ENCODE measurements at places on chromosomes 4 and X.

GRCh38 chr4:86927843-86928395 lies 6.9 kb upstream of the AFF1 start:
- DNase-seq, result no peak

DNA sequence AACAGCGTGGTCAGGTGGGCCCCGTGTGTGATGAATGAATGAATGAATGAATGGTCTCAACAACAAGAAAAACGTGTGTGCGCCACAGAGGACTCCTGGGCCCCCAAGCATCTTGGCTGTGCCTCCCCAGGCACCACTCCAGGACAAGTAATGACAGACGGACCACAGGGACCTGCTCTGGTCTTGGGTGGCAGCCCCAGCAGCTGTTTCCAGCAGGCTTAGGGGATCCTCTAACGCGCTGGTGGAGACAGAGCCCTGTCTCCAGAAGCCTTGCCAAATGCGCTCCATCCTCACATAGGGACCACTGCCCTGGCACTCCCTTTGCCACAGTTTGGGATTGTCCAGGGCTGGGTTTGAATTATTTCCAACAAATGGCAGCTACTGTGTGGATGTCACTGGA lies 39.1 kb downstream of the PSAPL1 start:
- no peak for DNase-seq

DNA sequence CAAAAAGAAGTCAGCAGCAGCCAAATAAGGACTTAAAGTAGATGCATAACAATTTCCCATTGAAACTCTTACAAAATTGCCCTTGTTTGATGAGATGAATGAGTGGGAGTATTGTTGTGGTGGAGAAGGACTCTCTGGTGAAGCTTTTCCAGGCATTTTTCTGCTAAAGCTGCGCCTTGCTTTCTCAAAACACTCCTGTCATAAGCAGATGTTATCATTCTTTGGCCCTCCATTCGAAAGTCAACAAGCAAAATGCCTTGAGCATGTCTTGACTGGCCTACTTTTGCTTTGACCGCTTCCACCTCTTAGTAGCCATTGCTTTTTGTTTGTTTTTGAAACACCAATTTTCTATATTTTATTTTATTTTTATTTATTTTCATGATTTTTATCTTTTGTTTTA lies 340.9 kb upstream of the FGF13 start:
- DNase-seq, result no peak

GRCh38 chr4:148120216-148120615 lies 322.0 kb downstream of the NR3C2 start:
- no peak for DNase-seq

- no peak for DNase-seq
Measured at GRCh38 chr4:69823048-69823447, 36.9 kb downstream of the SULT1E1 start.

DNA sequence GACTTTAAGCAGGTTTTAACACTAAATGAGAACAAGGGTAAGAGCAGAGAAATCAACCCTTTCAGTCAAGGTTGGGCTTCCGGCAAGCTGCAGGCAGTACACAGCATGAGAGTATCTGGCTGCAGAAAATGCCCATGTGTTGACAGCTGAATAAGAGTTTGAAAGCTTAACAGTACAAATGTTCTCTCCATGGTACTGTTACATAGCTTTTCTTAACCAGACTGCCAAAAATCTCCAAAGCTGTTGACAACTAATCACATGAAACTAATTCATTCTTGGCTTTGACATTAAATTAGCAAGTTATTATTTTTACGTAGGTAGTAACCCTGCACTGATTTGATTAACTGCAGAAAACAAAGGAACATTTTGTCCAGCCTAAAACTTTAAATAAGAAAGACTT lies 153.5 kb downstream of the SLC10A7 start:
- DNase-seq, result no peak

DNA sequence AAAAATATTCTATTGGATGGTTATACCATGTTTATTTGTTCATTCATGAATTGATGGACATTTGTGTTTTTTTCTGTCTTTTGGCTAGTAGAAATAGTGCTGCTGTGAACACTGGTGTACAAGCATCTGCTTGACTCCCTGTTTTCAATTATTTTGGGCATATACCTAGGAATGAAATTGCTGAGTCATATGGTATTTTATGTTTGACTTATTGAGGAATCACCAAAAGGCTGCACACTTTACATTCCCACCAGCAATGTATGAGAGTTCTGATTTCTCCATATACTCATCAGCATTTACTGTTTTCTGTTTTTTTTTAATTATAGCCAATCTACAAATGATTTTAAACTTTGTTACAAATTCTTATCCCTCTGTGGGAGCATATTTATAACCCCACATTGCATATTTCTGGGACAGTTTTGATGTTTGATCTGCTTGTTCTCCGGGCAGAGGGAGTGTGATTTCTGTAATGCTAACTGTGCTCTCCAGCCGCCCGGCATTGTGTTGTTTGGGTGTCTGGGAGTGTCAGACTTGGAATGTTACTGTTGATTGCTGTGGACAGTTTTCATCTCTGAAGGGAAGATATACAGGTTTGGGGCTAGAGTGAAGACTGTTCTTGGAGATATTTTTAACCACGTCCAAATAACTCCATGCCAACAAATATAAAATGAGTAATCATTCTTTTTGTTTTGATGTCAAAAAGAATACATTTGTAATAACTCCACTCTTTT lies 60.5 kb upstream of the PGRMC2 start:
- DNase-seq, result no peak

GRCh38 chr4:164087733-164088132 lies 593.2 kb downstream of the TMA16 start:
- DNase-seq, result no peak

- no peak for DNase-seq
Measured at GRCh38 chr4:129334136-129334535, 238.2 kb downstream of the C4orf33 start.

- no peak for DNase-seq
Measured at GRCh38 chr4:8593264-8594096, 915 bp downstream of the CPZ start.

DNA sequence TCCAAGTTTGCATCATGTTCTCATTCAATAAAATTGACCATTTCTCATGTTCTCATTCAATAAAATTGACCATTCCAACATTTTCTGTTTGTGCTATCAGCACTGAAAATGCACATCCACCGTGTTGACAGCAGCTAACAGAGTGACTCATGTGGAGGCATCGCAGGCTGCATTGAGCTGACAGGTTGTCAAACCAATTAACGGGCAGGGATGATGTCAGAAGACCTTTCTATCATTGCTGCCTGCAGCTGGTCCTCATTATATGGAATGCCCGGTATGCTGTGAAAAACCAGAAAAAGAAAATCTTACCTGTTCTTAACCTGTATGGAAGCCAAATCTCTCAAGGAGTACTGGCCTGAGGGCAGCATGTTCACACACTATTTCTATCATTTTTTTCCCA lies 202.0 kb downstream of the SMIM20 start:
- DNase-seq, result peak; percentile 45

GRCh38 chr4:73438582-73439215 lies 2.7 kb downstream of the AFP start:
- no peak for DNase-seq

DNA sequence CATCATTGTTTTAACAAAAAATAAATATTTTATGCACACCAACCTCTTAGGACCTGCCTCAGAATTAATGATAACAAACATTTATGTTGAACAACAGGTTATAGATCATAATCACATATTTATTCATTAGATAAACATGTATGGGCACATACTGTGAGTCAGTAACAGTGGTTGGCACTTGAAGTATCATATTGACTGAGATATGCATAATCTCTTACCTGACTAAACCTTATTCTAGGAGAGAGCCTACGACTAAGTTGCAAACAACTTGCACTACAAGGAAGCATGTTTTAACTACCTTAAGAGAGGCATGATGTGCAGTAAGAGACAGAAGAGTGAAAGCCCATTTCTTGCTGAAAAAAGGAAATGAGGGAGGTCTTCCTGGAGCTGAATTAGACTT lies 6.5 kb upstream of the DACH2 start:
- no peak for DNase-seq

GRCh38 chr4:83569429-83569828 lies 33.5 kb downstream of the GPAT3 start:
- no peak for DNase-seq

- DNase-seq, result no peak
Measured at GRCh38 chr4:24876431-24876830, 36.4 kb downstream of the CCDC149 start.

DNA sequence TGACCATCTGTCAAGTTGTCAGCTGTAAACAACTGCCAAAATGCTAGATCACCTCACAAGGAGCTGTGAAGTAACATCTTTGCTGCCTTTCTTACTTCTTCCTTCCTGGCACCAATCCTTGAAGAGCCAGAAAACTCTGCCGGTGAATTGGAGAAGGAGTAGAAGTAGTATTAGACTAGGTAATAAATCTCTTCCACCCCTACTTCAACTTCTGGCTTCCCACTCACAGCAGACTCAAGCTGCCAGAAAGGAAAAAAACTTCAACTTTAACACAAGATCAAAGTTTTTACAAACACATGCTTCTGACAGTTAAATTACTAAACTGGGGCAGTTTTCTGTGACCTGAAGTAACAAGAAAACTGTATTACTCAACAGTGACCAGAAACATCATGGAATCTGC lies 164.7 kb upstream of the SLC7A11 start:
- no peak for DNase-seq

DNA sequence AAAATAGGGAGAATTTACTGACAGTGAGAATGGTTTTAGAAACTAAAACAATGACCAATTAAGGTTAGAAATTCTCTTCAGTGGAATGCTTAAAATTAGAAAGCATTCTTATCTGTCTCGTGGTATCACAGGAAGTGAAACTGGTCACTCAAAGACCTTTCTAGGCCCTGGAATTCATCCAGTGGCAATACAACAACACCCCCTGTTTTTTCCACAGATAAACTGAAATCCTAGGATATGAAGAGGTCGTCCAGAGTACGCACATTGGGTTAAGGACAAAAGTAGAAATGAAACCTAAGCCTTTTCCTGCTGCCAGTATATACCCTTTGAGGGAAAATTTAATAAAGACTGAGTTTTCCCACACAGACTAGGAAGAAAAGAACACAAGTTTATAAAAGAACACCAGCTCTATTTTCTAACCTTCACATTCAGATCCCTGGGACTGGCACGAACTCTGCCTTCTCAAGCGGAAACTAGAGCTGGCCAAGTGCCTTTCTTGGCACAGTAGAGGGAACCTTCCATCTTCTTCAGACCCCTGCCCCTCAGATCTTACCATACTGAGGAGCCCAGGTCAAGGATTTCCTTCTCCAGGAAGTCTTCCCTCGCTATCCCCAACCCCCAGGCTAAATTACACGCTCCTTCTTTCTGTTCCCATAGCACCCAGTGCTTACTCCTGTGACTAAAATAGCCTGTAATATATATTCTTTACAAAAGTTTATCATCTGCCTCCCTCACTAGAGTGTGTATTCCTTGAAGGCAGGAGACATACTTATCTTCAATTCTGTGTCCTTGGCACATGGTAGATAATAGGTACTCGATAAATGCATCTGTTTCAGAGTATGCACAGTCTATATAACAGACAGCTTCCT lies 16.9 kb downstream of the LHFPL1 start:
- DNase-seq, result no peak

DNA sequence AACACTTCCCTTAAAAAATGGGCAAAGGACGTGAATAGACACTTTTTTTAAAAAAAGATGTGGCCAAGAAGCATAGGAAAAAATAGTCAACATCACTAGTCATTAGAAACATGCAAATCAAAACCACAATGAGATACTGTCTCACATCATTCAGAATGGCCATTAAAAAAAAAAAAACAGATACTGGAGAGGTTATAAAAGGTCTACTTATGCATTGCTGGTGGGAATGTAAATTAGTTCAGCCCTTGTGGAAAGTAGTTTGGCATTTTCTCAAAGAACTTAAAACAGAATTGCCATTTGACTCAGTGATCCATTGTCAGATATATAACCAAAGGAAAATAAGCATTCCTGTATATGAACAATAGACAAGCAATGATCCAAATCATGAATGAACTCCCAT lies 352.8 kb upstream of the EPHA5 start:
- DNase-seq, result no peak

DNA sequence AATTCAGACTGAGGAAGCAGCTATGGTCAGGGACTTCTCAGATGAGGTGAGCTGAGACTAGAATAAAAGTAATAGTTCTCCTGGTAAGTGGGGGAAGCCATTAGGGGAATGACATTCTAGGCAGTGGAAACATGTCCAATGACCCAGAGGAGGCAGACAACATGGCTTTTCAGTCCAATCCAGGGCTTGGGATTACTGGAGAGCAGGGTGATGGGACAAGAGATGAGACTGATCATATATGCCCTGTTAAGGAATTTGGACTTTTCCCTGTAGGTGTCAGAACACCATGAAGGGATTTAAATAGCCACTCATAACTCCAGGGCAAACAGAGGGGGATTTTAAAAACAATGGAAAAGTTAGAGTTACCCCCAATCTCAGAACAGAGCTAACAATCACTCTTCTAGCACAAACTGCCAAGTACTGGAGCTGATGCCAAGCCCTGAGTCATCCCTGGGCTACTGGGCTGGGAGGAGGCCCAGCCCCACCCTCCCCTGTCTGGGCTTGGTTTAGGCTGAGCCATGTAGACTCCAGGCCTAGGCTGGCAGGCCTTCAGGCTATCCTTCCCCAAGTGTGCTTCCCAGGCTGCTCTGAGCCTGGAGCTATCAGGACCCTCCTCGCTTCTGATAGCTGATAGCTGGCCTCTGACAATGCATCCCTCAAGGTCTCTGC lies 22.7 kb upstream of the MSN start:
- DNase-seq, result no peak

DNA sequence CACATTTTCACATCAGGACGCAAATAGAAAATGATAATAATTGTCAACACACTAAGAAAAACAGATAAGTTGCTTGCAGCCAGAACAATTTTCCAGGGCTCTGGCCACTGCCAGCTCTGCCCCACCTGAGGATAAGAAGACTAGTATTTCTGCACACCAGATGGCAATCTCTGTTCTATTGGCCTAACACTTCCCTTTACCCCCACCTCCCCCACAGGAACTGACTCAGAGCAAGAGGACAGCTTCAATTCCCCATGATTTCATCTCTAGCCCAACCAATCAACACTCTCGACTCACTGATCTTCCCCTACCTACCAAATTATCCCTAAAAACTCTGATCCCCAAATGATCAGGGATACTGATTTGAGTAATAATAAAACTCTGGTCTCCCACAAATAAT lies 164.0 kb downstream of the SMARCA1 start:
- no peak for DNase-seq

DNA sequence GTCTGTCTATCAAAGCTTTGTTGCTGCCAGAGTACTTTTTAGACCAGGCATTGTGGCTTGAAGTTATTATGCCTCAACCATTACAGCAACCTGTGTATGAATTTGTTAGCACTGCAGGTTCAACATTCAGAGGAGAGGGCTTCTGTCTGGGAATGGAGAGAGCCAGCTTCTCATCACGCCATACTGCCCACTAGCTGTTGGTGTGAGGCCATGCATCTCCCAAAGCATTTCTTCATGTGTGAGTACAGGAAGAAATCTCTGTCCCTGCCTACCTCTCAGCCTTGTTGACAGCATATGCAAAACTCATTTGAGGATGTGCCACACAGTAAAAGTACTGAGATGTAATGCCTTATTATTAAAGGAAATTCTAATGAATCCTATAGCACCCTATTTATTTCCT lies 76.9 kb upstream of the PPARGC1A start:
- peak; percentile 15 for DNase-seq

- no peak for DNase-seq
Measured at GRCh38 chrX:13597874-13598273, 28.5 kb downstream of the EGFL6 start.
